CD8-positive, alpha-beta memory T cell (primary cell): ENCODE measurements at places on chromosomes 7 and 10. TPM values are rescaled to one million over a fixed set of nuclear protein-coding genes. Genes with fewer than 3 reads are reported as not detected.

The NFE2L3 gene
- 6.5 TPM for polyA plus RNA-seq

The ODAD2 gene
- polyA plus RNA-seq = not detected

DNA sequence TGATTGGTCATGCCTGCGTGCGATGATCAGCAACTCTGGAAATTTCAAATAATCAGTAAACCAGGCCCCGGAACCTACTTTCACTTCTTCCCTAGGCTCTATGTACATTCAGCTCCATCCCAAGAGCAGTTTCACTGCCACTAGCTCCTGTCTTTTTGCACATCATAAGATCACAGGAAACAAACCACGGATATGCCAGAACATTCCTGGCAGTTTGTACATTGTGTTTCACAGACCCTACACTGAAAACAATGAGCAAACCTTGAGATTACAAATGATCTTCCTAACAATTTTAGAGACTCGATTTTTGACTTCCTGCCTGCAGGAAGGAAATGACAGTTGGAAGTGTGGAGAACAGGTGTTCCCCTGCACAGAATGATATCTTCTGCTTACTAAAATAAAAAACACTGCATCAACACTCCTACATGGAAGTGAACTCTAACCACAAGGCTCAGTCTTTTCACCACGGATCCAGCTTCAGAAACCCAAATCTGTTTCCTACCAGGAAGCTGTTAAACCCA, 7.6 kb upstream of the TMEM236 start:
- no peaks in the 10 kb centered on the region for H3K4me1 ChIP-seq
- H3K36me3 ChIP-seq = no peaks in the 10 kb centered on the region
- no peak overlapping the region for H3K4me3 ChIP-seq

- H3K27me3 ChIP-seq = no peaks in the 10 kb centered on the region
- H3K4me3 ChIP-seq = no peak overlapping the region
- H3K4me1 ChIP-seq = no peaks in the 10 kb centered on the region
Observed at GRCh38 chr10:8919280-8919679, 864.8 kb downstream of the GATA3 start.

DNA sequence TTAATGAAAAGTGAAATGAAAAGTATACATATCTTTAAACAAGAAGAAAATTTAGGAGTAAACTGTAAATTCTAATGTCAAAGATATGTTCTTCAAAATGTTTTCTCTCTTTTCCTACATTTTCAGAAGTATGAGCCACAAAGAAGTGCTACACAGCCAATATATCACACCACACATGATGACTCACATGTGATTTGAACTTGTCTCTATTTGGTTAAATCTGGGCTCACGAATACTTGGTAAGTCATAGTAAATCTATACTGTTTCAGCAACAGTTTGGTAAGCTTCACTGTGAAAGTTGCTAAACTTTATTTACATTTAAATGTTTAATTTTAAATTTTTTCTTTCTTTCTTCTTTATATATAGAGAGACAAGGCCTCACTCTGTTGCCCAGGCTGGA, 380.6 kb upstream of the IGFBP3 start:
- no peaks in the 10 kb centered on the region for H3K36me3 ChIP-seq
- H3K27ac ChIP-seq = no peak overlapping the region
- no peaks in the 10 kb centered on the region for H3K4me1 ChIP-seq
- no peaks in the 10 kb centered on the region for H3K27me3 ChIP-seq
- no peak overlapping the region for H3K4me3 ChIP-seq
- DNase-seq = no peak

DNA sequence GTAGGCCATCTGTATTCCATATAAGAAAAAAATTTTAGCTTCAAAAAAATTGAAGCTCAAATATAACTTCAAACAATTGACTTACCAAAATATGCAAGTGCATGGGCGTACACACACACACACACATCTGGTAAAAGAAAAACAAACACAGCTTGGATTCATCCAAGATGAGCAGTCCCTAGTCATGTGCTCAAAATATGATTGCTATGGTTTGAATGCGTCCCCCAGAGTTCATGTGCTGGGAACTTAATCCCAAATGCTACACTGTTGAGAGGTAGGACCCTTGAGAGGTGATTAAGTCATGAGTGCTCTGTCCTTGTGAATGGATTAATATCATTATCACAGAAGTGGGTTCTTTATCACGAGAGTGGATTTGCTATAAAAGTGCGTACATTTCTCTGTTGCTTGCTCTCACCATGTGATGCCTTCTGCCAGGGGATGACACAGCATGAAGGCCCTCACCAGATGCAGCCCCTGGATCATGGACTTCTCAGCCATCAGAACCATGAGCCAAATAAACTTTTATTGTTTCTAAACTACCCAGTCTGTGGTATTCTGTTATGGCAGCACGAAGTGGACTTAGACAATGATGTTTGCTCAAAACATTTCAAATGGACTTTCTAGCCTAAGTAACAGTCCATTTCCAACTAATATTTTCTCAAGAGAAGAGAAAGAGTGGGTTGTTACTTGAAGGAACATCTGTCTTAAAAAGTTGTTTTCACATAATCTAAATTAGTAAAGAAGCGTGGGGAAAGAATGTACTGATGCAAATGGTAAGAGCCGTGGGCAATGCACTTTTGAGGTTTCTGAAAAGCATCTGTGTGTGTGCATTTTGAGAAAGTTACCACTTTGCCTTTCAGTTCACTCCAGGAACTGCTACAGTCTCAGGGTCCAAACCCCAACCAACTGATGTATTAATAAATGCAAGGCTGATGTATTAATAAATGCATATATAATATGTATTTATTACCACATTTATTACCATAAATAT, 15.1 kb upstream of the SVIL start:
- H3K36me3 ChIP-seq = no peaks in the 10 kb centered on the region
- DNase-seq = no peak
- no peak overlapping the region for H3K27ac ChIP-seq
- no peaks in the 10 kb centered on the region for H3K27me3 ChIP-seq

The CYP3A7 gene
- polyA plus RNA-seq = not detected

DNA sequence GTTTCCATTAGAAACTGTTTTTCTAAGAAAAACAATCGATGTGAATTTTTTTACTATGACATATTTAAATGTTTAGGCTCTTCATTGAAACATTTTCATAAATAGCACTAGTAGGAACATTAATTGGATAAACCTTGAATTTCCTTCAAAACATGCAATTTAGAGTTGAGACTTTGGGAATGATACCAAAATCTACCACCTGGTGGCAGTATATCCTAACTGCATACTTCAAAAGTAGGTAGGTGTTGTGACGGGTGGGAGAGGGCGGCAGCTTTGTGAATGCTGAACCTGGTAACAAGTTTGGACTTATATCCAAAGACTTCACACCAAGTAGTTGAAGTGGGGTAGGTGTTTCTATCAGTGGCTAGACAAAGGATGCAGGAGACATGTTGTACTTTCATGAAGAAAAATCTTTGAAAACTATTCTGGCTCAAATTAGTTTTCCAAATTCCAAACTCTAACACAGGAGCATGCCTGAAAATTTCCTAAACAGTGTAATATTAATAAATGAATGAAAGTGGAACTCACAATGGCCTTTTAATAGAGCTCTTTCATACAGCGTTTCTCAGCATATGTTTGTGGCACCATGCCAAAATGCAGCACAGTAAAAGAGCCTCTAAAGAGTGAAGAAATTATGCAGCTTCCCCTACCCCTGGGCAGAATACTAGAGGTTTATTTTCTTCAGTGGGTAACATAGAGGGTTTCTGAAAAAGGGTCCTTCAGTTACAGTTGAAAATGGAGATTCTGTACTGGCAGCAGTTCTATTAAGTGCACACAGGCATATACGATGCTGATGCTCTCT, 201.0 kb upstream of the TPK1 start:
- H3K27me3 ChIP-seq = no peaks in the 10 kb centered on the region
- H3K4me1 ChIP-seq = no peaks in the 10 kb centered on the region

DNA sequence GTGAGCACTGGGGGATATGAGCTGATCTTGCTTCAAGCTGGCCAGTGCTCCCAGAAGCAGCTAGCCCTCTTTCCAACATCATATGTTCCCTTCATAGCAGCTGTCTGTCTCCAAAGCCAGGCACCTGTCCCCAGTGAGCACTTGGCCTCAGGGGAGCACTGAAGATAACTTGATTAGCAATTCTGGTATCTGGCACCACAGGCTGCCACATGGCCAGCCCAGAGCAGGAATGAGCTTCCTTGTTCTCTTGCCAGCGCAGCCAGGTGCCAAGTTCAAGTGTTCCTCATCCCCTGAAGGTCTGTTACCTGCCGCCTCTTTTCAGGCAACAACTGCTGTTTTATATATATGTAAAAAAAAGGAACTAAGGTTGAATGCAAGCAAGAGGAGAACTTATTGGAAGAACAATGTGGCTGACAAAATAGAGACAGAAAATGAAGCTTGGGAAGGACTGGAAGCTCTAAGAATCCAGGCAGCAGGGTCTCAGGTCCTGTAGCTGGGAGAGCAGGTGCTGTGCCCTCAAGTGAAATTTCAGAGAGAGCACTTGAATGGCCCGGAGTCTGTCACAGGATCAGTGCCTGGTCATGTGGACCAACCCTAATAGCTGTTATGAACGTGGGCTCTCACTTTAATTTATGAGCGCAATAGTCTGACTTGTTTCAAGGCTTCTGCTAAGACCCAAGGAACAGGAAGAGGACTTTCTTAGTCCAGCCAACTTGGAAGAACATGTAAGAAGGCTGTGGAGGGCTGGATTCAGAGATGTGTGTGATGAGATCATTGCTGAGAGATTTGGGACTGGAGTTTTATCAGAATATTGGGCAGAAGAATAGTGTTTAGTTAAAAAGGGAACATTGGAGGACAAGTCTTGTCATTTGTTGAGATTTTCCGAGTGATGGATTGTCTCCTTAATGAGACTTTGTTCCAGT, 267.2 kb downstream of the GLRX3 start:
- H3K27ac ChIP-seq = no peak overlapping the region
- no peaks in the 10 kb centered on the region for H3K4me1 ChIP-seq
- no peak overlapping the region for H3K4me3 ChIP-seq
- no peaks in the 10 kb centered on the region for H3K36me3 ChIP-seq
- H3K27me3 ChIP-seq = no peaks in the 10 kb centered on the region
- DNase-seq = no peak

The CH25H gene
- polyA plus RNA-seq = 0.24 TPM

DNA sequence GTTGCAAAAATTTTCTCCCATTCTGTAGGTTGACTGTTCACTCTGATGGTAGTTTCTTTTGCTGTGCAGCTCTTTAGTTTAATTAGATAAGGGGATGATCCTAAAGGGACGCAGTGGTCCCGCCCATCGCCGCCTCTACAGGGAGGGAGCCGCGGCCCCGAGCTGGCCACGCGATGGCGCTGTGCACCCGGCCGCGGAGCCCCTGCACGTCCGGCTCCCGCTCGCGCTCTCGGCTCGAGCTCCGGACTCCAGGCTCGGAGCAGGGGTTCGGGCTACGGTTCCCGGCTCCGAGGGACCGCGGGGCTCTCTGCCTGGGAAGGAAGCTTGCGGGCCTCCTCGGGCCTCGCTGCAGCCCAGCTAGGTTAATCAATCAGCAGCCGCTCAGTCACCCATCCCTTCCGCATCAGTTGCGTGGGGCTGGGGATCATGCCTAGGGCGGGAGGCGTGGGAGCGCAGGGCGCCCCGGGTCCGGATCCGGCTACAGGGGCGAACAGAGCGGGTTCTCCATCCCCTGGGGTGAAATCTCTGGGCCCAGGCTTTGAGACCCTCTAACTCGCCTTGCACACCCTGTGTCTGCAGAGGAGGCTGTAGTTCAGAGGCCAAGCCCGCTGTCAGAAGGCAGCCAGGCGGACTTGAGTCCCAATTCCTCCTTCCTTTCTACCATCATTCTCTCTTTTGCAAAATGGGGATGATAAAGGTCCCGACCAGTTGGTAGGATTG, 97.9 kb downstream of the WDR11 start:
- H3K36me3 ChIP-seq = no peaks in the 10 kb centered on the region
- H3K4me3 ChIP-seq = peak overlapping the region; percentile 26
- H3K4me1 ChIP-seq = peaks cover 5% of the 10 kb centered on the region
- H3K27ac ChIP-seq = no peak overlapping the region
- DNase-seq = peak; percentile 34

- DNase-seq = no peak
- H3K27ac ChIP-seq = no peak overlapping the region
- no peak overlapping the region for H3K4me3 ChIP-seq
- H3K36me3 ChIP-seq = no peaks in the 10 kb centered on the region
- H3K4me1 ChIP-seq = no peaks in the 10 kb centered on the region
Observed at GRCh38 chr7:3200504-3200903, 100.5 kb upstream of the SDK1 start.

GRCh38 chr7:30843741-30844482, 67.7 kb upstream of the AQP1 start:
- no peak overlapping the region for H3K4me3 ChIP-seq
- no peaks in the 10 kb centered on the region for H3K27me3 ChIP-seq
- H3K36me3 ChIP-seq = no peaks in the 10 kb centered on the region
- no peak for DNase-seq
- no peaks in the 10 kb centered on the region for H3K4me1 ChIP-seq

GRCh38 chr7:137937202-137937560, 64.7 kb downstream of the CREB3L2 start:
- no peak overlapping the region for H3K27ac ChIP-seq
- DNase-seq = no peak
- no peaks in the 10 kb centered on the region for H3K36me3 ChIP-seq
- H3K27me3 ChIP-seq = no peaks in the 10 kb centered on the region

DNA sequence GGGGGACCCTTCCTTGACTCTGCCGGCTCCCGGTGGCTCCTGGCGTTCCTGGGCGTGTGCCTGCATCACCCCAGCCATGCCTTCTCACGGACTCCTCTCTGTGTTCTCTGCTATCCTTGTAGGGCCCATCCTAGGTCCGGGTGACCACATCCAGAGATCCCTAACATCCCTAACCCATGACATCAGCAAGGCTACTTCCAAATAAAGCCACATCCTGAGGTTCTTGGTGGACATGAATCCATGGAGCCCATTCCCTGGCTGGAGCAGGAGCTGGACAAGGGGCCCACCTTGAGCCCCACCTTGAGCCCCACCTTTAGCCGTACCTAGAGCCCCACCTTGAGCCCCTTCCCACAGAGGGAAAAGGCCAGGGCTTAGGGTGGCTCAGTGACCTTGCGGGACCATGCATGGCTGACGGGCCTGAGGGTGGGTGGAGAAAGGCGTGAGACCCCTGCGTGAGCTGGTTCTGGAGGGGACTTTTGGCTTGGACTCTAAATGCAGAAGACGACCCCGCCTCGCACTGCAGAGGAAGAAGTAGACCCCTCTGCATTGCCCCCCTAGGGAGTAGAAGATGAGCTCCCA, 58.5 kb upstream of the INPP5A start:
- no peaks in the 10 kb centered on the region for H3K4me1 ChIP-seq
- DNase-seq = no peak
- no peak overlapping the region for H3K4me3 ChIP-seq
- no peak overlapping the region for H3K27ac ChIP-seq
- no peaks in the 10 kb centered on the region for H3K36me3 ChIP-seq

GRCh38 chr10:926075-926698, 5.3 kb downstream of the LARP4B start:
- H3K4me3 ChIP-seq = no peak overlapping the region
- H3K4me1 ChIP-seq = peaks cover 63% of the 10 kb centered on the region
- no peak for DNase-seq

DNA sequence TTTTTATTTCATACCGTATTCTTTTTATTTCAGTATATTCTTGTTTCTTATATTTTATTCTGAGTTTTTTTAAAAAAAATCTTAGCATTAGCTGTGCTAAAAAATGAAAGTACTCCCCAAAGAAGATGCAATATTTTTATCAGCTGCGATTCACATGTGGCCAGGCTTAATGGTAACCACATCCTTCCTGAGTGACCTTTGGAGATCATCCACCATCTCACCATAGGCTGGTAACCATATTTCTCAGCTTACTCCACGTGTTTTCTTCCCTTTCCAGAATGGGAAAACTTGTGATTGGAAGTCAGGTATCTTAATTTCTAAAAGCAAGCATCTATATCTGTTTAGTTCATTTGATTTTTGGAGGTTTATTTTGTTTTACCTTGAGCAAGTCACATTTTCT, 18.8 kb upstream of the LIPM start:
- H3K27me3 ChIP-seq = no peaks in the 10 kb centered on the region
- no peaks in the 10 kb centered on the region for H3K36me3 ChIP-seq
- no peak for DNase-seq
- H3K4me1 ChIP-seq = no peaks in the 10 kb centered on the region
- no peak overlapping the region for H3K27ac ChIP-seq

The RPEL1 gene
- not detected for polyA plus RNA-seq

The SLC26A3 gene
- not detected for polyA plus RNA-seq
